ENCODE measurements at places on chromosomes 2 and 18.

DNA sequence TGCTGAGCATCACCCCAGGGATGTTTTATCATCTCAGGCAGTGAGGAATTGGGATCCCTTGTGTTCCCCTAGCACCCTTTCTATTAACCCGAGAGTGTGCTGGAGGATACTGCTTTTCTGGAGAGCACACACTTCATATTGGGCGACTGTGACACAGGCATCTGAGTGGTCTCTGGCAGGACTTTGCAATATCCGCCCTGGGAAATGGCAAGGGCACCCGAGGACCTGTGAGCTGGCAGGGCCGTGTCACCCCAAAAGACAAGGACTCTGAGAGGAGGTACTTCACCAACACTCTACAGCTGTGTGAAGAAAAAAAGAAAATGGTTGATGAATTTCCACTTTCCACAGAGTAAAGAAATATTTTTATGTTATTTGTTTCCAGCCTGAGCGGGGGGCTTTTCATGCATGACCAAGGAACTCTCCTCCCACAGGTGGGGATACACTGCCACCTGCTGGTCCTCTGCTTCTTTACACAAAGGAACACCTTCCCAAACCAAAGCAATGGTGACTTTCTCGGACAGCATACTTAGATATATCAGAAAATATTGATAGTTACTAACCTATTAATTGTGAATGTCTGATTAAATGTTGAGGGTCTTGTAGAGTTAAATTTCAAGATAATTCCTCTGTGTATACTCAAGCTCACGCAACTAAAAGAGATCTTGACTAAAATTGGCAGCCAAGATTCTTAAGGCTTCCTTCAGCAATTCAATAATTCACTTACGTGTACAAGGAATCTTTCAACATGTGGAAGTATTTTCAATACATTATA is 45.9 kb upstream of the REG3G start:
- no peak for DNase-seq

GRCh38 chr18:58195278-58195765 is 151.3 kb downstream of the NEDD4L start:
- no peak for DNase-seq

DNA sequence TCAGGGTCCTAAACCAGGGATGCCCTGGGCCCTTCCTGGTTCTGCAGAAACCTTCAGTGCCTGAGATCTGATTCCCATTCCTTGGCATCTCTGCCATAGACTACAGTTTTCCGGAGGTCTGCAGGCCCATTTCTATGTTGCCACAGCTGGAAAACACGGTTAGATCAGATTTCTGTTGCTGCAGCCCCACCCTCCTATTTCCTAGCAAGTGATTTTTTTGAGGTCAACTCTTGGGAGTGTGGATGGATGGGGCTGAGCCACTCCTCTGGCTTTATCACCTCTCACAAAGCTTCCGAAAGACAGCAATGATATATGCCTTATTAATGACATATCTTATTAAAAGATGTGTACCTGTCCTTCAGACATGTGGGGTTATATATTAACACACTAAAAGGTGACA is 56.3 kb downstream of the ZAP70 start:
- DNase-seq = no peak

GRCh38 chr2:64808092-64808491 is 154.4 kb upstream of the SERTAD2 start:
- DNase-seq = no peak

DNA sequence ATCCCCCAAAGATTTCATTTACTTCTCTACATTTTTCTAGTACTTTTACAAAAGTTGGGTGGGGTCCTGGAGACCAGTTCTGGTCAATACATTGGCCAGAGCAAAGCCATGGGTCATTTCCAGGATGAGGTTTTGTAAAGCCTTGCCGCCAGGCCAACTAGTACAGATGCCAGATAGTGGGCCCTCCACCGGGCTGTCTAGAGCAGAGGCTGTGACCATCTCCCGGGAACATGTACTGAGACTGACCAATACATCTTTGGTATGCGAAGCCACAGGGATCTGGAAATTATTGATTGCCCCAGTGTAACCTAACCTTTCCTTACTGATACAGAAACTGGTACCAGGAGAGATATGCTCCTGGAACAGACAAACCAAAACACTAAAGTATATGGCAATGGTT is 599.2 kb downstream of the ADCYAP1 start:
- no peak for DNase-seq

DNA sequence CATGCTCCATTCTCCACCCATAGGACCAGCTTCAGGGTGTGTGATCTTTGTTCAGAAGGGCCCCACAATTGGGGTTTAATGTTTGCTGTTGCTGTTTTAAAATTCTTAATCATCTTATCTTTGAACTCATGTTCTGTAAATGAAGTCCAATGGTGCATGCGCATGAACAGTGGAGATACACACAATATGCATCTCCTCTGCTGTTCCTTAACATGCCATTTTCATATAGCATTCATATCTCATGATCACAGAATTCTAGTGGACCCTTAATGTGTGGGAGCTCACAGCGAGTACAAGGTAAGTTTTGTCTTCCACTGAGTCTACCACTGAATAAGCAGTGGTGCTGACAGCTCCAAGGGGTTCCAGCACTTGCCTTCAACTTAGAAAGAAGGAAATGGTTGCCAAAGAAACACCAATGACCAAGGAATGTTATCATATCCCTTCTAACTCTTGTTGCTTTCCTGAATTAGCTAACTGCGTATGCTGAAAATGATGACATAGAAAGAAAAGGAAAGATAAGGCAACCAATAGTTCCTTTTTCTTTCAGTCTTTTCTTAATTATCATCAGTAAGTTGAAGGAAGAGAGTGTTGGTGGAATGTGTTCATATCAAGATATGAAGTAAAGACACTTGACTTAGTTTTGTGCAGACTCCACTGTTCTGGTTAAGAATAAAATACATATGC is 258.9 kb upstream of the FBXO11 start:
- no peak for DNase-seq

GRCh38 chr2:13240789-13241487 is 524.2 kb downstream of the TRIB2 start:
- no peak for DNase-seq

GRCh38 chr2:76157531-76157930 is 446.8 kb upstream of the GCFC2 start:
- DNase-seq = no peak

GRCh38 chr18:22069916-22070315 is 99.5 kb upstream of the GATA6 start:
- DNase-seq = no peak

DNA sequence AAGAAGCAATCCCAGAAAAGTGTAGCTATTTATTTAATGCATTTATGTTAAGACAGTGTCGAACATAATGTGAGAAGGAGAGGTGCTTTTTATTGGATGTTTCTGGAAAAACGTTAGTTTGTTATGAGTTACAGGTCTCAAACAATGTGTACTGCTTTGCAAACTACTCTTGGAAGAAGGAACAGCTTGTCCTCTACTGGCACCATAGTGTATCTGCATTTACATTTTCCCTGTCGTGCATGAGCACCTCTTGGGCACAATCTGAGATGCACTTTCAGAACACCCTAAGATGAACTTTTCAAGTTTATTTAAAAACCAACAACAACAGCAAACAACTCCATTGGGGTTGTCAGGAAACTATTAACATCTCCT is 22.8 kb downstream of the CCNYL1 start:
- no peak for DNase-seq

DNA sequence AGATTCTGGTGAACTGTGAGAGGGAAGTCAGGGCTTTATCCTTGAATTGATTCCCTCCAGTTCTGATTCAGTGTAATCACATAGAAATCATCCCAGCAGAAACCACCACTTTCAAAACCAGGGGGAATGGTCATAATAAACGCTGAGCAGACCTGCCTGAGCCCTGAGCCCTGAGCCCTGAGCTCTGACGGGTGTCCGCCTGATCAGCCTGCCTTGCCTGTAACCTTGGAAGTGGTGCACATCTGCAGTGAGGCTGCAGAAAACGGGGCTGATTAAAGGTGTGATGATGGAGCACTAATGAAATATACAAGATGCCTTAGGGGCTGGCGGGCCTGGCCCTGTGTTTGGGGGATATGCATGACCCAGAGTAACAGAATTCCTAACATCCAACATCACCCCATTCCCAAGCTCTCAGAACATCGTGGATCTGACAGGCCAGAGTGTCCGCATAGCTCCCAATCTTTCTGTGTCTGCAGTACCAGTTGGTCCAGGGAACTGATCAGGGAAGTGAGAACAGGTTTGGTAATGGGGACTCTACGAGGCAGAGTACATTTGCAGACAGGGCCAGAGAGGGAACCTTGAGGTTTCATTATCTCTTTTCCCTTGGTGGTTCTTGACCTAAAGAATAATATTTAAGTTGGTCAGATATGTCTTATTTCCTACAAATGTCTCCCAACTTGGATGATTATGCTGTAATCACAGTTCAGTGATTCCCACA is 37.8 kb downstream of the KCTD18 start:
- DNase-seq = no peak

GRCh38 chr18:51278045-51278649 is 80.7 kb upstream of the MEX3C start:
- no peak for DNase-seq

All from stimulated activated CD4-positive, alpha-beta T cell treated with anti-CD3 and anti-CD28 coated beads, Interleukin-4, amount 100 ng/mL, for 4 hours (primary cell).